Stimulated activated CD8-positive, alpha-beta memory T cell treated with anti-CD3 and anti-CD28 coated beads, Interleukin-4, amount 100 ng/mL, for 1 hour (primary cell): ENCODE measurements at places on chromosomes 2 and 18.

DNA sequence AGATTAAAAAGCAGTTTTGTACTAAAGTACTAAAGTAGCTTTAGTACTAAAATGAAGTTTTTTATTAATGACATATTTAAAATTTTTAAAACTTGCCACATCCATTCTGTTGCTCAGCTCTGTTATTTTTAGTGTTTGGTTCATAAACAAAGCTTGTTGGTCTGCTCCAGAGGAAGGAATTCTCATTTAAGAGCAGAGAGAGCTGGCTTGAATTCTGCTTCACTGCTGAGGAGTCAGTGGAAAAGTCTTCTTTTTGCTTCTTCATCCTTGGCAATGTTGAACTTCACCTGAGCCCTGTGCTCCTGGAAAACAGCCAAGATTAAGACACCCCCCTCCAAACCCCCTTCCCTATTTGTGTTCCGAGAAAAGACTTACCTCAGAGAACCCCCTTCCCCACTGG is 40.6 kb downstream of the TMEM87B start:
- no peak for DNase-seq

DNA sequence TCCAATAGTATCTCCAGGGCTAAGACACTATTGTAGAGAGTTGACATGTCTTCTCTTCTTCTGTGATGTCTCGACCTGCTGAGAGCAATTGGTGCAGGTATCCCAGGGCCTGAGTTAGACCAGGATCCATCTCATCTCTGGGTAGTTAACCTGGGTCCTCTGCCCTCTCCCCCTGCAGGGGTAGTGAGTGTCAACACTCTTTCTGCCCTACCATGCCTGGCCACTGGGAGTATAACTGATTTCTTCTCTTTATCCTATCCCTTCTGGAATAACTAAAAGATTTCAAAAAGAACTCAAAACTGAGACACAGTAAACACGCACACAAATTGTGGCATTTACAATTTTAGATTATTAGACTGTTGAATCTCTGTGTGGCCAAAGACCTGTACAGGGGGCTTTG is 20.8 kb upstream of the SIX3 start:
- DNase-seq, result no peak

GRCh38 chr2:198499539-198499938 is 695.1 kb downstream of the PLCL1 start:
- no peak for DNase-seq

DNA sequence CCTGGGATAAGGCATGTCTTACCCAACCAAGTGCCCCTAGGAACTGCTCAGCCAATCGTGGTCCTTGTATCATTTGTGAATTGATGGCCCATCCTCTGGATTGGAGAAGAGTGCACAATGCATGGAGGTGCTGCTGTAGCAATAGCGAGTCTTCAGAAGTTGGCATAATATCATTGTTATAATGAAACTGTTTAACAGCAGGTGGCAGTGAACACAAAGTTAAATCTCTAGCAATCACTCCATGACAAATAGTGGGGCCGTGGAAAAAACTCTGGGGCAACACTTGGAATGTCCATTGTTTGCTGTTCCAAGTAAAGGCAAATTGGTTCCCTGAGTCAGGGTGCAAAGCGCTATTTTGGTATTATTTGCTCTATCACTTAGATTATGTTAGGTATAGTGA is 11.4 kb downstream of the REG1A start:
- no peak for DNase-seq

DNA sequence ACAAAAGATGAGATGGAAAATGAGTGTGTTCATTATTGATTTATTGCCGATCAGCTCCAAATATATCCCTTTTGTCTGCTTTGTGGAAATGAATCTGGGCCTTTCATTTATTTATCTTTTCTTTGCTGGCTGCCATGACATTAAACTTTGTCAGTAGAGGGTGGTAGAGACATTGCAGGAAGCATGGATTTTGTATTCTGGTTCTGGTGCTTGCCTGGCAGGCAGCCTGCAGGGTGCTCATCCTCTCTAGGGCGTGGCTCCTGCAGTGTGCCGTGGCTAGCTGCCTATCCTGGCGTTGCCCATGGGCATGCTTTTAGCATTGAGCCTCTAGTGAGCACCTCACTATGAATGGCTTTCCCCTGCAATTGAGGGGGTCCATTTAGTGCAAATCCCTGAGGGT is 593.1 kb downstream of the RNF144A start:
- no peak for DNase-seq

GRCh38 chr2:12183032-12183645 is 436.7 kb downstream of the LPIN1 start:
- no peak for DNase-seq

DNA sequence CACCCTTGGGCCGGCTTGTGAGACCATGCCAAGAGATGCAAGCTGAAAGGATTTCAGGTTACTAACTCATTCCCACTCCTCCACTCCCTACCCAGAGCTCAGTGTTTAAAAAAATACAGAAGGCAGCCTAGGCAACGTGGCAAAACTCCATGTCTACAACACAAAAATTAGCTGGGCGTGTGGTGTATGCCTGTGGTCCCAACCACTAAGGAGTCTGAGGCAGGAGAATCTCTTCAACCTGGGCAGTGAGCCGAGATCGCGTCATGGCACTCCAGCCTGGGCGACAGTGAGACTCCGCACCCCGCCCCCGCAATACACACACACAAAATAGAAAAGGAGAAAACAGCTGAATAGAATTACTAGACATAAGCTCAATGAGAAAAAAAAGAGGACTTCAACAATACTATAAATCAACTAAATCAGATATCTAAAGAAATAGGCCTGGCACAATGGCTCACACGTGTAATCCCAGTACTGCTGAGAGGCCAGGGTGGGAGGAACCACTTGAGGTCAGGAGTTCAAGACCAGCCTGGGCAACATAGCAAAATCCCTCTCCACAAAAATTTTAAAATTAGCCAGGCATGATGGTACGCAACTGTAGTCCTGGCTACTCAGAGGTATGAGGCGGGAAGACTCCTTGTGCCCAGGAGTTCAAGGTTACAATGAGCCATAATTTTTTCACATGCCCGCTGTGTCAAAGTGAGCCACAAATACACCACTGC is 10.1 kb downstream of the IWS1 start:
- no peak for DNase-seq

- no peak for DNase-seq
Observed at GRCh38 chr2:221822416-221822815, 250.3 kb upstream of the EPHA4 start.

- no peak for DNase-seq
Observed at GRCh38 chr2:176814740-176815367, 397.7 kb upstream of the HNRNPA3 start.

DNA sequence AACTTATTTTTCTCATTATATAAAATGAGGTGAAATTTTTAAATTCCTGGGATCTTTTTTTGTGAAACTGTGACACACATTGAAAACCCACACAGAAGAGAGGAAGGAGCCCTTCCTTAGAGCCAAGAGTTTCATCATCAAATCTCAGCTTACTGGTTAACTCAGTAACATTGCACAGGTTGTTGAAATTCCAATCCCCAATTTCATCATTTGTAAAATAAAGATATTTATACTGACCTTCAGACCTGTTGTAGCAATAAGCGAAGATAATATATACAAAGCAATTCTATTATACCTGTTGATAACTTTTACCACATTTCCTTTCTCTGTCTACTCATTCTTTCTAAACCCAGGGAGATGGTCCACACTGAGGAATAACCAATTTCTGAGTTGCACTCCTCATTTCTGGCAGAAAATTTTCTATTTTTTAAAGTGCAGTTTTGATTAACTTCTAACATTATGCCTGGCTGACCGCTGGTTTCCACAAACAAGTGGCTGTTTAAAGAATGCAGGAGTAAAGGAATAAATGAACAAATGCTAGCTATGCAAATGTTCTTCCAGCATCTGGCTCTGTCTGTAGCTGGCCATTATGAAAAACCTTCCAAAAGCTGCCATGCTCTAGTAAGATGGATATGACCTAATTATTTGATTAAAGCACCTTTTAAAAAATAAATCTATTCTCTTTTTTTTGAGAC is 105.7 kb upstream of the LINC00305 start:
- DNase-seq, result no peak

DNA sequence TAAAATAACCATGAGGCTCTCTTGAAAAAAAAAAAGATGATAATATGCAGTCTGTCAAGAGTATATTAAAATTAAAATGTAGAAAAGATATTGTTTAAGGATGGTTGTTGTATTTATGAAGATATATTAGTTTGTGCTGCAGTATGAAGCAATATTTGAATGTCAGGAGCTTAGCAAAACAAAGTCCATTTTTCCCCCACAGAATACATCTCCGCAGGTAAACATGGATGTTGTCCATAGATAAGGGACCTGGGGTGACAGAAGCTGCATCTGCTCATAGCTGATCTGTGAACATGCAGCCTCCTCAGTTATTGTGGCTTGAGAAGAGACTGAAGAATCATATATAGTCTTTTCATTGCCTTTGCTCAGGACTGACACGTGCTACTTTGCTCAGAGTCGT is 366.1 kb upstream of the MMADHC start:
- no peak for DNase-seq

DNA sequence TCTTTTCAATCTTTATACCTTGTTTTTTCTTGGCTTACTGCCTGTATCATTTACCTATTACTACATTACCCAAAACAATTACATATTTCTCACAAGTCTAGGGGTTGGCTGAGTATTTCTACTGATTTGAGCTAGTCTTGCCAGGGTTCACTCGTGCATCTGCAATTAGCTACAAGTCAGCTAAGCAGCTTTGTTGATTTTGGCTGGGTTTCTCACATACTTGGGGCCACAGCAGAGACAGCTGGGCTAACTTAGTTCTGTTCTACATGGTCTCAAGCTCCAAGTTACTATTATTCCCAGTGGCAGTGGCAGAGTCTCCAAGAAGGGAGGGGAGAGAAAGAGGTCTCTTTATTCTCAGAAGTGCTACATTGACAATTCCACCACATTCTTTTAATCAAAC is 54.7 kb upstream of the SP5 start:
- DNase-seq, result no peak

- no peak for DNase-seq
Observed at GRCh38 chr2:196370381-196370780, 199.0 kb upstream of the STK17B start.

GRCh38 chr2:190940454-190940853 is 59.8 kb downstream of the GLS start:
- DNase-seq, result no peak

DNA sequence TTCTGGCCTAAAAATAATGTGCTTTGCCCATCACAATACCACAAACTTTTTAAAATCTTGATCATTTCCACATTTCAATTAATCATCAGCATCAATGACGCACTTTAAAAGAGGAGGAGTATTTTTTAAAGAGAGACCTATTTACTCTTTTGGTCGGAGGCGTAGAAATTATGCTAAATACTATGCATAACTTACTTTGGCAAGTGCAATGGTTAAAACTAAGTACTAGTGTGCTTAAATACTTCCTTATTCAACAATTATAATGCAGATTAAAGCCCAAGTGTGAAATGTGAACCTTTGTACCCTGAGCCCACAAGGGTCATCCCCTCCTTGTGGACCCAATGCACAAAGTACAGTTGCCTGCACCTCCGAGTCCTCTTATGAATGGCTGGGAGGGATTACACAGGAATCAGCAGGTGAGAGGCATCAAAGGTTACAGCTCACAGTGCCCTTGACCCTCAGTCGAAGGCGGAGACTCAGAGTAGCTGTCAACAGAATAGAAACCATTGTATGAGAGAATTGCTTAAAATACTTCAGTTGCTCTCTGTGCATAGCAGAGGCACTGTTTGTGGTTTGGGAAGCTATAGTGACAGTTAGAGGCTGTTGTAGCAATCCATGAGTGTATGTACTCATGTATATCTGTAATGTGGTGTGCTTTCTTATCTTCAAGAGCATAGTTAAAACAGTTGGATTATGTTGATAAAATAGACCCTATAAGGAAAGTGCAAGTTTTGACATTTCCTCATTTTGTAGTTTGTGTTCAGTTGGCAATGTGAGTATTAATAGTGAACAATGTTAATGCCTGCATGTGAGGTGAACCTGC is 151.7 kb upstream of the ITGA4 start:
- DNase-seq, result no peak

DNA sequence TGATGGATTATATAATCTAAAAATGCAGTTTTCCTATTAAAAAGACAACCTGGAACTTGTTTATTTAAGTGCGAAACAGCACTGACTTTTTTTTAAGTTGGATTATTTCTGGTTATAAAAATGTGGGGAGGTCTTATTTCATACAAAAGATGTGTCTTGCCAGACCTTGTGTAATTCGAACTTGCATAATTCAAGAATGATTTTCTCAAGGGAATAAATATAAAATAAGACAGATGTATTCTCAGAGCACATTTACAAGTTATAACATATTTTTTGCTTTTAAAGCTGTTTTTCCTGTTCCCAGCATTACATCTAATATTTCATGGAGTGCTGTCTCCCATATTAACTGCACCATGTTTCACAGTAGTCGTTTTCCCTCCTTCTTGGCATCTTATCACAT is 263.1 kb downstream of the CDH20 start:
- DNase-seq, result no peak

GRCh38 chr2:1156531-1156930 is 205.9 kb downstream of the SNTG2 start:
- no peak for DNase-seq

GRCh38 chr2:47509250-47509649 is 106.3 kb downstream of the MSH2 start:
- no peak for DNase-seq

- no peak for DNase-seq
Observed at GRCh38 chr18:56267334-56267733, 371.1 kb downstream of the TXNL1 start.

DNA sequence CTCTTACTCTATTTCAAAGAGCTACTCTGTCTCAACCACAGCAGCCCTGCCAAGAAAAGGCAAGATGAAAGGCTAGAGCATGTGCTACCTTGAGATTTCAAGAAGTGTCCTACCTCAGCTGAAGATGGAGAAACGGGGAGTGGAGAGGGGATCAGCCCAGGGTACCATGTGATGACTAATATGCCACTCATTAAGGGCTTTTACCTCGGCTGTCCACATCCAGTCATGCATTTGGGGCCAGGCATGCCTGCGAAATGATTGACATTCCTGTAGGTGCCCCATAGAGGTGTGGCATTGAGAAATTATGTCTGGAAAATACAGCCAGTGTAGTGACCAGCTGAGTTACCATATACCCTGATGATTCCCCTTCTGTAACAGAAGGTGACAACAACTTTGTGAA is 96.1 kb downstream of the NRP2 start:
- no peak for DNase-seq

DNA sequence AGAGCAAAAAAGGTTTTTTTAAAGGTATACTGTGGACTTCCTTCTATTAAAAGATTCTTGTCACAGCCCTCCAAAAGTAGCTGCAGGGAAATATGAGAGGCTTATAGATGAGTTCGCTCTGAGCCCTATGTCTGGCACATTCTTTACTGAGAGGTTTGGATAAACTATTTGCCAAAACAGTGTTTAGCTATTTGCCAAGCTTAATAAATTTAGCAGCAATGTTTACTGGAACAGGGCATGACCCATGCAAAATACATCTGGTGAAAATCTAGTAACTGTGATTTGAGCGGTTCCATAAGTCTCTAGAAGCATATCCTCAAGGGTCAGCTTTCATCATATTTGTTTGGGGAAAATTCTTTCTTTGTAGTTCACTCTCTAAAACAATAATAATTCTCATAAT is 1696.7 kb upstream of the PIK3C3 start:
- no peak for DNase-seq
